HFFc6 (cell line): ENCODE measurements at places on chromosomes 6 and 20.
A peak's percentile ranks its signal among the peaks of the same experiment; 100 is the strongest.

DNA sequence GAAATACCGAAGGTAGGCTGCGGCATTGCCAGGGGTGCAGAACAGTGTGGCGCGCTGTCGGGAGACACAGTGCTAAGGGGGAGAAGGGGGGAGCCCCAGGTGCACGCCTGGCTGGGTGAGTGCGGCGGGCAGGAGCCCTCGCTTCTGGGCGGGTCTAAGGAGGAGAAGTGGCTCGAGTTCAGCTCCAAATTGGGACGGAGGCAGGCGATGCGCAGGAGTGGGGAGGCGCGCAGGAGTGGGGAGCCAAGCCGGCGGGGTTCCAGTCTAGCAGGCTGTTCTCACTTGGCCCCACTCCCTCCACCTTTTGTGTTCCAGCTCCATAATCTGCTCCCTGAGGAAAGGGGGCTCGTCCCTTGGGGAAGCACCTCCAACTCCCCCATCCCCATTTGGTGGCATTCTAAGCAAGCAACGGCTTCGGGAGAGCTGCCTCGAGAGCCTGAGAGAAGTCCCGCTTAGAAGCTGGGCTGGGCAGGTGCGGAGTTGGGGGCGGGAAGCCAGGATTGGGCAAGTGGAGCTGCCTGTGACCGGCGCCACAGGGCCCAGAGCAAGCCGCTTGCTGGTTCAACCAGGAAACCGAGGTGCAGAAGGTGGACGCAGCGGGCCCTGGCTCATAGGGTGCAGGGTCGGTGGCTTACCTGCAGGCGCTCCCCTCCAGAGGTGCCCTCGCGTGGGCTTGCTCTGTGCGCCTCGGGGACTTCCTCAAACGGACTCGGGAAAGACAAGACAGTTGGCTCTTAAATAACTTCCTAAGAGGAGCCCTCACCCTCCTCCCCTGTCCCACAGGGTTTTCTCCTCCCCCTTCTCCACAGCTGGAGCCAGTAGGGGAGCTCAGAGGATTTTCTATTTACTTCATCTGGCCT lies at the start of gene F13A1:
F13A1 (minus strand) TSS at position 711 of the 860 bp plus-strand sequence. CDS start 1,998 bp downstream, outside the sequence.
- no peak for DNase-seq

DNA sequence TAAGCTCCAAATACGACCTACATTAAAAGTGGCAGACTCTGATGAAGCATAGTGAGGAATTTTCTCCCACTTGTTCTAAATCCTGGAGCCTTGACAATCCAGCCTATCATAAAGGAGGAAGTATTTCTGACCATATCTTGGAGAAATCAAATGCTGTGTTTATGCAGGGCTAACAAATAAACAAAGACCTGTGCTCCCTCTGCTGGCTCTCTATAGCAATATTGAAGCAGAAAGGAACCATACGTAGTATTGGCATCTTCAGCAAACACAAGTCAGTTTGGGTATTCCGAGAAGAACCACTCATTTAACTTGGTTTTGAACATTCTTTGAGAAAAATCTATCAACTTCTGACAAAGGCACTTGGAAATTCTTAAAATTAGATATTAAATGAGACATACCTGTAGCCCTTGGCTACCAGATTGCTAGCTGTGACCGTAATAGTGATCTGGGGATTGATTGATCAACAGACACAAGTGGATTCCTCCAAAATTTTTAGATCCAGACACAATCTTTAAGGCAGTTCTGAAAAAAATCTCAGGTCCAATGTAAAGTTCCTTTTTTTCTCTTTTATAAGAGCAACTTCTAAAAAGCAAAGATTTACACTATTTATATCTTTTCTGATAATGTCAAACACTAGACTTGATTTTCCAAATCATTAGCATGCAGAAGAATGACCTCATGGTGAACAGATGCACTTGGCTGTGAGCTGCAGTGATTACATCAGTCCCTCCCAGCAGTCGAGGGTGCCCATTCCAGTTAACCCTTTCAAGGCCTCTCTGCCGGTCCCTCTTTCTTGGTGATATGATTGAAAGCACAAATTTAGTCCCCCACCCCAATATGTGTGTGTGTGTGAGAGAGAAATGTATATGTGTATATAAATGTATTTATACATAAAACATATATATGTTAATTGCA lies 40.2 kb downstream of the INSM1 start:
- DNase-seq: peak; percentile 21

DNA sequence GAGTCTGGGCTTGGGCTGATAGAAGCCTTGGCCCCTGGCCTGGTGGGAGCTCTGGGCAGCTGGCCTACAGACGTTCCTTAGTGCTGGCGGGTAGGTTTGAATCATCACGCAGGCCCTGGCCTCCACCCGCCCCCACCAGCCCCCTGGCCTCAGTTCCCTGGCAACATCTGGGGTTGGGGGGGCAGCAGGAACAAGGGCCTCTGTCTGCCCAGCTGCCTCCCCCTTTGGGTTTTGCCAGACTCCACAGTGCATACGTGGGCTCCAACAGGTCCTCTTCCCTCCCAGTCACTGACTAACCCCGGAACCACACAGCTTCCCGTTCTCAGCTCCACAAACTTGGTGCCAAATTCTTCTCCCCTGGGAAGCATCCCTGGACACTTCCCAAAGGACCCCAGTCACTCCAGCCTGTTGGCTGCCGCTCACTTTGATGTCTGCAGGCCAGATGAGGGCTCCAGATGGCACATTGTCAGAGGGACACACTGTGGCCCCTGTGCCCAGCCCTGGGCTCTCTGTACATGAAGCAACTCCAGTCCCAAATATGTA lies 957 bp upstream of the VEGFA start:
- DNase-seq: peak; percentile 10

- DNase-seq: no peak
Measured at GRCh38 chr6:109824105-109824504, 133.0 kb downstream of the FIG4 start.

DNA sequence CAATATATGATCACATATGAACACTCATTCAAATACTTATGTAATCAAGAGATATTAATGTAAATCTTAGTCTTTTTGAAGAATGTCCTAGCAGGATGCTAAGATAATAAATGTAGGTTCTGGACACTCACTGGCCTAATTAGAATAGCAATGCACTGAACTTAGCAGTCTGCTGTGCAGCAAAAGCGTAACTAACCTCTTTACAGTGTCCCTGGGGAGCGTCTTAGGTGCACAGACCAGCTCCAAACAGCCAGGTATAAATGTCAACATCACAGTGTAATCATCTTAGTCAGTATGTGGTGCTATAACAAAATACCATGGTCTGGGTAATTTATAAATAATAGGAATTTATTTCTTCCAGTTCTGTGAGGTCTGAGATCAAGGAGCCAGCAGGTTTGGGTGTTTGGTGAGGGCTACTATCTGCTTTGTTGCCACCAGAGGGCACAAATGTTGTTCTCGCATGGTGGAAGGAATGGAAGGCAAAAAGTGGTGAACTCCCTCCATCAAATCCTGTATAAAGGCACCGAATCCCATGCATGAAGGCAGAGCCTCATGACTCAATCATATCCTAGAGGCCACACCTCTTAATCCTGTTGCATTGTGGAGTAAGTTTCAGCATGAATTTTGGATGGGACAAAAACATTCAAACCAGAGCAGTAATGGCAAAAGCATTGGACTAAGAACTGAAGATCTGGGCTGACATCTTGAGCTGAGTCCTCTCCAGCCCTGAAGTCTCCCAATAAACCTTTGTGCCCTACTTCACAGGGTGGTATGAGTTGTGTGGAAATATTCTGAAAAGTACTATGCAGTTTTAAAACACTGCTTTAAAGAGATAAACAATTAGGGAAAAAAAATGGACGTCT lies 41.8 kb upstream of the FOXO3 start:
- DNase-seq: peak; percentile 27
